Activated T-helper 17 cell treated with anti-CD3 and anti-CD28 coated beads, Interleukin-2, amount 50 U/mL, for 72 hours (primary cell): ENCODE measurements at places on chromosomes 11 and 22. TPM values are rescaled to one million over a fixed set of nuclear protein-coding genes. Genes with fewer than 3 reads are reported as not detected.

DNA sequence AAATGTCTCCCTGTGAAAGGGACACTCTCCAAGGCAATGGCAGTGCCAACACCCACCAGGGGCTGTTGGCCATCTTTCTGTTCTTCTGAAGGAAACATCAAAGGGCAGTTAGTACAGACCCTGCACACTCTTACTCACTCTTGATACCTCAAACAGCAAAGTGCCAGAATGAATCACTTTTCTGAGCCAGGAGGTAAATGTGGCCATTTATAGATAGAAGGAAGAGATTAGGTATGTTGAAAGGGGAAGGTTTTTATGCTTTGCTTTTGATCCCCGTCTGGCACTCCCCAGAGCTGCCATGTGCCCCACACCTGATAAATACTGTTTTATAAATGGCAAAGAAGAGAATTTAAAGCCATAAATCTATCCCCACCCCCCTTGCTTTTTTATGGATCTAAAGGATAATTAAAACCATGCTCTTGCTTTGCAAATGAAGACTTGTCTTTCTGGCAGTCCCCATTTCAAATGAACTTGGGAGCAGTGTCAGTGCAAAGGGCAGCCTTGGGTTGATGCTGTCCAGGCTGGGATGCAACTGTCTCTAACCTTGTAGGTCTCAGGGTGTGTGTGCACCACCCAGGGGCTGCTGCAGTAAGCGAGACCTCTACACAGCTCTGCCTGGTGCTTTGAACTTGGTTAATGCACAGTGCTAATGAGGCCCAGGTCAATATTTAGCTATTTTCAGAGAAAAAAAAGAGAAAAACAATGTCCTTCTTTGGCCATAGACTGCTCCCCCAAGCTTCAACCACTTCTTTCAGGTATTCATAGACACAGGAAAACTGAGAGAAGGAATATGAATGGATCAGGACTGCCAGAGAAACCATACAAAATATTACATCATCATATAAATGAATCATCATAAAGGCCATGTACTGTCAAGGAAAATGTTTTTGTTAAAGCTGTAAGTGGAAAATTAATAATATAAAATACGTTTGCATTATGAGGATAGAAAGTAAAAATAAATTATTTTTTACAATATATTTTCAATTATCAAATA lies 207.5 kb downstream of the ETS1 start:
- peak; percentile 100 for ATAC-seq

Gene PHLDA2
- total RNA-seq: 5.6 TPM

Gene PDE2A
- total RNA-seq: 3.6 TPM

DNA sequence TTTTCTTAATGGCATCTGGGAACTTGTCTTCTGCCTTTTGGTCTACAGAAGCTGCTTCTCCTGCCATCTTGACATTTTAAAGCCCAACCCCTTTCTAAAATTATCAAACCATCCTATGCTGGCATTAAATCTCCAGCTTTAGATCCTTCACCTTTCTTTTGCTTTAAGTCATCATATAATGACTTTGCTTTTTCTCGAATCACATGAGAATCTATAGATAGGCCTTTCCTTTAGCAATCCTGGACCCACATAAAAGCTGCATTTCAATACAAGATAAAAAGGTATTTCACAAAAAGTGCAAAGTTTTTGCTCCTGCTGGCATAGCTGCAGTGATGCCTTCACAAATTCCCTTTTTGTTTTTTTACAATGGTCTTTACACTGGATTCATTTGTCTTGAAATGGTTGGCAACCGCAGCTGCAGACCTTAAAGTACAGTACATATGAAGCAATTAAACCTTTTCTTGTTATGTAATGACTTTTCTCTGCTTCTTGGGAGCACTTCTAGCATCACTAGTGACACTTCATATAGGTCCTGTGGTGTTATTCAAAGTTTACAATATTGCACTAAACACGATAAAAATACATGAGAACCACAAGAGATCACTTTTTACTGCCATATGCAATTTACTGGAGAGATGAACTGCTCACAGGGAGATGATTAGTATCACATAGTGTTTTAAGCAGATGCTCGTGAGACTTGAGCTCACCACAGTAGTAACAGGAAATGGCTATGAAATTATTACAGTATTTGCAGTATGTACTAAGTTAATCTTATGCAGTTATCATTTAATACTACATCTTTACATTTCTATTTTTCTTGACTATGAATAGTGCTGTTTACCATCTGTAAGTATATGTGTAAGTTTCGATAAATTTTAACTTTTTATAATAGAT lies 41.6 kb downstream of the ACER3 start:
- no peak for ATAC-seq

GRCh38 chr22:20043057-20043996 lies 22.4 kb downstream of the TANGO2 start:
- ATAC-seq: no peak

DNA sequence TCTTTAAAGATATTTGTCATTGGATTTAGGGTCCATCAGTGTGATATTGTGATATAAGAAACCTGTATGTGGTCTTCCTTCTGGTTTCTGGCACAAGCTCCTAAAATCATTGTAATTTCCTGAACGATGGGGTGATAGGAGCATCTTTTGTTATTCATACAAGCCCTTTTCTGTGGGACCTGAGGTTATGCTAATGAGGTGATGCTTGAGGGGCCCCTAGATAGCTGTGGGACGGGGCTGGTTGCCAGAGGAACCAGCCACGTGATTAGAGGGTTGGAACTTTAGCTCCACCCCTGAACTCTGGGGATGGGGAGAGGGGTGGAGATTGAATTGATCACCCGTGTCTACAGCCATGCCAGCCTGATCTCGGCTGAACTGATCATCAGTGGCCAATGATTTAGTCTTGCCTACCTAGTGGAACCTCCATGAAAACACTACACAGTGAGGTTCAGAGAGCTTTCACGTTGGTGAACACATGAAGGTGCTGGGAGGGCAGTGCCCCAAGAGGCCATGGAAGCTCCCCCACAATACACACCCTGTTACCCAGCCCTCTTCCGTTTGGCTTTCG lies 62.8 kb downstream of the BCR start:
- peak; percentile 85 for ATAC-seq

- ATAC-seq: no peak
These were observed 532.2 kb upstream of the CCDC90B start for GRCh38 chr11:83818349-83818748.

DNA sequence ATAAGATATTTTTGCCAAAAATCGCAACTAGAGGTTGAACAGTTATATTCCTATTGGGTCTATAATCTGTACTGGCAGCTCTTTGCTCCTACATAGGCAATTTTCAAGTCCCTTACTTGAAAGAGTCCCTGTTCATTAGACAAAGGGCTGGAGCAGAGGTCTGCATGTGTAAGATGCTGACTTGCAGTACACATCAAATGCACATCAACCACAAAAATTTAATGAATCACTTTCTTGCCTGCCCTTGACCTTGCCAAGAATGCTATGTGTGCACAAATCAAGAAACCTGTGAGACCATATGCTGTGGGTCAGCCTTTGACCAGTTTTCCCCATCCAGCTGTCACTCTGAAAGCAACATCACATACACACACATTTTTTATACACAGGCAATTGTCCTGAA lies 661.5 kb downstream of the LRRC4C start:
- ATAC-seq: no peak

- ATAC-seq: no peak
These were observed 26.7 kb downstream of the ALG8 start for GRCh38 chr11:78112582-78113275.

DNA sequence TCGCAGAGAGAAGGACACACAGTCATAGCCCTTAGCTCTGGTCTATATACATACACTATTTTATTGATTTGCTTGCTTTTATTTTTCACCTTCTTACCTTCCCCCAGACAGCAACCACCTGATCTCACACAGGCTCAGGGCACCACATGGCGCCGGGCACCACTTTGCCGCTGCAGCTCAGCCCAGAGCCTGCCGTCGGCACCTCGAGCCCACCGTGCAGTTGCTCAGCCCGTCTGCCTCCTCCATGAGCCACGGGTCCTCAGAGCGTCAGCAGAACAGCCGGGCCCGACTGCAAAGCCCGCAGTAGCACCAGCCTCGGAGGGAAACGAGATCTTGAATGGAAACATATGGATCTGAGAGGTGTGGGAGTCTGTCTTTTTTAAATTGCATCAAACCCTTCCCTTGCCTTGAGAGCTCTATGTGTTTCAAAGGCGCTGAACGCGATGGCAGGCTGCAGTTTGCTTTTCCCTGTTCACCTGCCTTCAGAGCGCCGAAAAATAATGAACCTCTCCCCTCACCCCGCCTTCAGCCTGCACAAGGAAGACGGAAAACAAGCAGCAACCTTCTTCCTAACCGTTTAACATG lies 505.4 kb downstream of the MN1 start:
- no peak for ATAC-seq

Gene ENTHD1
- 1.2 TPM for total RNA-seq

DNA sequence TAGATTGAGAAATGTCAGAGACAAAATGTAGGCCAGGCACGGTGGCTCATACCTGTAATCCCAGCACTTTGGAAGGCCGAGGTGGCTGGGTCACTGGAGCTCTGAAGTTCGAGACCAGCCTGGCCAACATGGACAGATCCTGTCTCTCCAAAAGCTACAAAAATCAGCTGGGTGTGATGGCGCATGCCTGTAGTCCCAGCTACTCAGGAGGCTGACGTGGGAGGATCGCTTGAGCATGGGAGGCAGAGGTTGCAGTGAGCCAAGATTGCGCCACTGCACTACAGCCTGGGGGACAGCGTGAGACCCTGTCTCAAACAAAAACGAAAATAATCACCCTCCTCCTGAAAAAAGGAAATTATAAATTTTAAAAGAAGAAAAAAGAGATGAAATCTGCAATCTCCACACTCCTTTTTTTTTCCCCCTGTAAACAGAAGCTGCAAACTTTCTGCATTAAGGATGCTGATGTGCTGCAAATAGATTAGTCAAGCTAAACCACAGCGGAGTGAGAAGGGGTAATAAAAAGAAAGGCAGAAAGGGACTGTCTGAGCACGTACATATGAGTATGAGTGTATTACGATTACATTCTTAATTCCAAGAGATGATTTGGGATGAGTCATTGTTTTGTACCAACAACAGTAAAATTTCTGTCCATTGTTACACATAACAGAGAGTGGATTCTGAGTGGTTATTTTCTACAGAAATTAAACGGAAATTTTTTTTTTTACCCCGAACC lies 87.3 kb downstream of the SIK3 start:
- peak; percentile 93 for ATAC-seq

DNA sequence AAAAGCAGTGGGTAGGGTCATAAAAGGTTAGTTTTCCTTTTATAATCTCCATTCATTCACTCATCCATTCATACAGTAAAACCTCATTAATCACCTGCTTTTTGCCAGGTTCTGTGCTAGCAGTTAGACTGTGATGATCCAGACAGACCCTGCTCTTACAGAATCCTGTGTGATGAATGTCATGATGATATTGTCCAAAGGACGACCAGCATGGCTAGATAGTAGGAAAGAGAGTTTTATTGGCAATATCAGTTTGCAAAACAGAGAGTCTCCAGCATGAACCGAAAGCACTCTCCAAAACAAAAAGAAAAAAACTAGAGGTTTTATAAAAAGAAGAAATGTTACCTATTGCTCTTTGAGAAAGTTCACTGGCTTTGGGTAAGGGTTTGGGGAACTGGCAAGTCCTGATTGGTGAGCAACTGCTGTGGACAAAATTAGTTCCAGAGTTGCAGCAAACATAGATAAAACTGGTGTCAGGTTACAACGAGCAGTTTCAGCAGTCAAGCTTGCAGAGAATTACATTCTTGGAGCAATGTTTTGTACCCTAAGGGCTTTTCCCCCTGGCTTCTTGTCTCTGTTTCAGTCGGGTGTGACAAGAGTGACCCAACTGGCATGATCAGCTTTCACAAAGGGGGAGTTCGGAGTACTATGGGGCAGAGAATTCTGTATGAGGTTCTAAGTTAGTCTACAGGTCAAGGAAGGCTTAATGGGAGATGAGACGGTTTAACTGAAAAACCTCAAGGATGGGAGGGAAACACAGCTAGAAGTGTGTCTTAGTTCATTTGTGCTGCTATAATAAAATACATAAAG lies 58.3 kb downstream of the HSD17B12 start:
- no peak for ATAC-seq

DNA sequence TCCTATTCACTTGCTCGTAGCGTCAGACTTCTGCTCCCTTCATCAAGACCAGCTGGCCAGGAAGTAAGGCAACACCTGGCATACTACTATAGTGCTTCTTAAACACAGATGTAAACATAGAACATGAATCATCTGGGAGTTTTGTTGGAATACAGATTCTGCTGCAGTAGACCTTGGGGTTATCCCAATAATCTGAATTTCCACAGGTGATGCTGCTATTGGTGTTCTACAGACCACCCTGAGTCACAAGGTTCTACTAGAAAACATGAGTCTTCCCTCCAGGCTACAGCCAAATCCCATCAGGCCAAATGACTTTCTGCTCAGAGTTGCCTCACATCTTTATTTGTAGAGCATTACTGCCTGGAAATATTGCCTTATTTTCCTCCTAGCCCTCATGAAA lies 175.2 kb downstream of the NELL1 start:
- no peak for ATAC-seq

GRCh38 chr11:69636512-69637197 lies 4.3 kb upstream of the CCND1 start:
- no peak for ATAC-seq

DNA sequence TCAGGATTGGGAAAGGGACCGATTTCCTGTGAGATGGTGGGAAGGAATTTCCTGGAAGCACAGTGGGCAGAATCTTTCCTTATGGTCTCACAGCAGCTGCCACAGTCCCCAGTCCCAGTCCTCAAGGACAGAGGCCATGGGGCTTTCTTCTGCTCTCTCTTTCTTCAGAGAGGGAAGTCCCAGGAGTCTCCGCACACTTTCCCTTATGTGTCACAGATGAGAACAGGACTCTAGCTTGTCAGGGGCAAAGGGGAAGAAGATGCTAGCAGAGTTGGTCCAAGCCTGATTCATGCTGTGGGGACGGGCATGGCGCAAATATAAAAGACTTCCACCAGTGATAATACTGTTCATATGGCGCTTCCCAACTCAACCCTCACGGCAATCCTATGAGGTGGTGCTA lies 7.5 kb upstream of the PPFIA1 start:
- no peak for ATAC-seq

Gene CREB3L1
- total RNA-seq: not detected

- no peak for ATAC-seq
These were observed 78.0 kb downstream of the MYEOV start for GRCh38 chr11:69371731-69372588.

Gene TNNI2
- total RNA-seq: not detected

DNA sequence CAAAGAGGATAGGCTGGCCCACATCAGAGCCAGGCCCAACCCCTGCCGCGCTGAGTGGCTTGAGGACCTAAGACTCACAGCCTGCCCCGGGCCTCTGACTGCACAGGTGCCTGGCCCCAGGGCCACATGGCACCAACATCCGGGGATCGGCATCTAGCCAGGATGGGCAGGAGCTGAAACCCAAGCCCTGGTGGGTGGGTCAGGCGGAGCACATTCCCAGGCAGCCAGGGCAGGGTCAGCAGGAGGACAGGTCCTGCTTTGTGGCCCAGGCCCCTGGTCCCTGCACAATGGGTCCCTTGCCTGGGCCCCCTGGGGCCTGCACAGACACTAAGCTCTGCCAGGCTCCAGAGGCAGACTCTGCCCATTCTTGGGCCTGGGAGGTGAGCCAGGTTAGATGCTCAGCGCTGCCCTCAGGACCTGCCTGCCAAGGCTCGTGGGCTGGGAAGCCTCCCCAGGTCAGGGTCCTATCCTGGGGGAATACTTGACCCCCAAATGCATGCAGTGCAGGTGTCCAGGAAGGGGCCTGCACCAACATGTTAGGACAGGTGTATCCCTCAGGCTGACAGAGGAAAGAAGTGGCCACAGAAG lies 33.5 kb downstream of the ARVCF start:
- ATAC-seq: no peak
